ENCODE measurements at places on chromosomes 1 and 21. TPM values are rescaled to one million over a fixed set of nuclear protein-coding genes. Genes with fewer than 3 reads are reported as not detected.

UMODL1 gene
- total RNA-seq: not detected

MEX3A gene
- total RNA-seq: 2.9 TPM

AMY2A gene
- total RNA-seq: not detected

SLAMF8 gene
- not detected for total RNA-seq

ATAD3C gene
- not detected for total RNA-seq

ACOT7 gene
- 77.0 TPM for total RNA-seq

NBPF12 gene
- total RNA-seq: 6.2 TPM

CHAF1B gene
- total RNA-seq: 11.4 TPM
